ENCODE measurements at places on chromosomes 2 and 18.

DNA sequence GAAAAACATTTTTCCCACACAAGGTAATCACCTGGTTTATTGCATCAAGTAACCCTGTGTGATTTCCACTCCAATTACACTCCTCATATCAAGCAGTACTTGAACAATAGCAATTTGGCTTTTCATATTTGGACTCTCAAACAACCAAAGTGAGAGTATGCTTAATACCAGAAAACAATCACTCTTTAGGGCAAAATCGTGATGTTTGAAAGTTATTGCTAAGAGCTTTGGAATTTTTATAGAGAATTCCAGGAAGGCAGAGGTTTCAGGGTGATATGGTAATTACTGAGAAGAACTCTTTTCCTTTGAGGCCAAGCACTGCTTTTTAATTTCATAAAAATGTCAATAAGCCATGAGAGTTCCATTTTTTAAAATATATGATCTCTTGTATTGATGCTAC lies 779.5 kb upstream of the LRRTM1 start:
- no peak for DNase-seq

GRCh38 chr2:222525811-222526210 lies 101.5 kb downstream of the SGPP2 start:
- DNase-seq: no peak

DNA sequence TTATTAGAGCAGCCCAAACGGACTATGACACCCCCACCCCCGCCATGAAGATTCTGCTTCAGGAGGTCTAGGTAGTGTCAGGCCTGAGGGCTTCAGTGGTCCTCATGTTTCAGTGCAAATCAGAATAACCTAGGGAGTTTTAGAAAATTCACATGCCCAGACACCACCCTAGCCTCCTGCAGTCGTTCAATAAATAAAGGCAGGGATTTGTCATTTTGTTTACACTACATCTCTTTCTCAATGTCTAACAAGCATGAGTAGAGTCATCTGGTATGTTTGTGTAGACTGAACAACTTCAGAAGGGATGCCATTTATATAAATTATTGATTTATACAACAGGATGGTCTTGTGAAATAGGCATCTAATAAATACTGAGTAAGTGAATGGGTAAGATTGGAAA lies 112.1 kb upstream of the SERPINE2 start:
- DNase-seq: no peak

GRCh38 chr2:181438261-181438660 lies 18.9 kb upstream of the ITGA4 start:
- DNase-seq: no peak

GRCh38 chr2:231047274-231047922 lies 9.3 kb upstream of the PSMD1 start:
- DNase-seq: no peak

DNA sequence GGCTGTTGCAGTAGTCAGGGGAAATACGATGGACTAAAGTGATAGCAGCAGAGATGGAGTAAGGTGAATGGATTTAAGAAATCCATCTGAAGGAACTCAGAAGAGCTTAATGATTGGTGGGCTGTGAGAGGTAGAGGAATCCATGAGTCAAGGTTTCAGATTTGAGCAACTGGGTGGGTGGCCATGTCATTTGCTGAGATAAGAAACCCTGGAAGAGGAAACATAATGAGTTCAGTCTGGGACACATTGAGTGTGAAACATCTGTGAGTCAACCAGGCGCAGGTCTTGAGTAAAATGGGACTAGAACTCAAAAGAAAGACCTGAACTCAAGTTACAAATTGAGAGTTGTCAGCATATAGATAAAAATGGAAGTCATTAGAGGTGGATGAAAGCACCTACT lies 19.7 kb upstream of the ASNSD1 start:
- peak; percentile 13 for DNase-seq

DNA sequence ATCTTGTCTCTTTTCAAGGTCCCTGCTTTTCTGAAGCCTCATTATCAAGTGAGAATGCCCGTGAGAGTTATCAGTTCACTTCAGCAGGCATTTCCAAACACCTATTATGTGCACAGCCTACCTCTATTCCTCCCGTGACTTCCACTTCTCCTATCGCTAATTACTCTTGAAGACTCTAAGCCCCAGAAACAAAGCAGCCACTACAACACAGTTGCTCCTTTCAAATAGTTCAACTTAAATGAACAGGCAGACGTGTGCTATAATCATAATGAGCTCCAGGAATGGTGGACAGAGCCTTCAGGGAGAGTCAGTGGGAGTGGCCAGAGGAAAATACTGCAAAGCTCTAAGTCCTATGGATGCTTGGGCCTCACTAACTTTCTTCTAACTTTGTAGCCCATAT lies 159.0 kb downstream of the RDH14 start:
- DNase-seq: no peak

DNA sequence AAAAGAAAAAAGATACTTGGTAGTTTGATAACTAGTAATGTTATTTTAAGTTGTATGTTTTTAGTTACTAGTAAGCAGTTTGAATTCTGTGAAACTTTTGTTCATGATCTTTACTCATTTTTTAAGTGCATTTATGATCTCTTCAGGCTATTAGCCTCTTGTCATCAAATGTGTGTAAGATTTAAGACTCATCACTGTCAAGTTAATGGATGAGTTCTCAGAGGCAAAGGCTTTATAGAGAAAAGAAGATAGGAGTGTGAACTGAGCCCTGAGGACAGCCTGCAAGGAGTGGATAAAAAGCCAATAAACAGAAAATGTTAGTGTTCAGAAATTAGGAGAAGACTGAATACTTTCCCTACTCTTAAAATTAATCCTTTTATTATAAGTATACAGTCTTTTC lies 13.5 kb downstream of the NDUFV2 start:
- no peak for DNase-seq

- no peak for DNase-seq
Measured at GRCh38 chr2:216665717-216666116, 29.6 kb downstream of the IGFBP5 start.

DNA sequence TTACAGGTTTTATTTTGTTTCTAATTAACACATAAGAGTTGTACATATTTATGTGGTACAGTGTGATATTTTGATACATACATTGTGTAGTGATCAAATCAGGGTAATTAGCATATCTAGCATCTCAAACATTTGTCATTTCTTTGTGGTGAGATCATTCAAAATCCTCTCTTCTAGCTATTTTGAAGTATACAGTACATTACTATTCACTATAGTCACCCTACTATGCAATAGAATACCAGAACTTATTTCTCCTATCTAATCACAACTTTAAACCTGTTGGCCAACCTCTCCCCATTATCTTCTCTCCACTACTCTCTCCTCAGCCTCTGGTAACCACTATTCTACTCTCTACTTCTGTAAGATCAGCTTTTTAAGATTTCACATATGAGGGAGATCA lies 325.8 kb downstream of the CYP26B1 start:
- no peak for DNase-seq

- DNase-seq: no peak
Measured at GRCh38 chr2:221482666-221483455, 89.2 kb downstream of the EPHA4 start.

GRCh38 chr18:57801325-57801724 lies 1.8 kb downstream of the ATP8B1 start:
- DNase-seq: no peak

GRCh38 chr2:239563561-239563960 lies 162.7 kb upstream of the HDAC4 start:
- no peak for DNase-seq

GRCh38 chr2:9199716-9200632 lies 6.6 kb upstream of the ASAP2 start:
- no peak for DNase-seq

DNA sequence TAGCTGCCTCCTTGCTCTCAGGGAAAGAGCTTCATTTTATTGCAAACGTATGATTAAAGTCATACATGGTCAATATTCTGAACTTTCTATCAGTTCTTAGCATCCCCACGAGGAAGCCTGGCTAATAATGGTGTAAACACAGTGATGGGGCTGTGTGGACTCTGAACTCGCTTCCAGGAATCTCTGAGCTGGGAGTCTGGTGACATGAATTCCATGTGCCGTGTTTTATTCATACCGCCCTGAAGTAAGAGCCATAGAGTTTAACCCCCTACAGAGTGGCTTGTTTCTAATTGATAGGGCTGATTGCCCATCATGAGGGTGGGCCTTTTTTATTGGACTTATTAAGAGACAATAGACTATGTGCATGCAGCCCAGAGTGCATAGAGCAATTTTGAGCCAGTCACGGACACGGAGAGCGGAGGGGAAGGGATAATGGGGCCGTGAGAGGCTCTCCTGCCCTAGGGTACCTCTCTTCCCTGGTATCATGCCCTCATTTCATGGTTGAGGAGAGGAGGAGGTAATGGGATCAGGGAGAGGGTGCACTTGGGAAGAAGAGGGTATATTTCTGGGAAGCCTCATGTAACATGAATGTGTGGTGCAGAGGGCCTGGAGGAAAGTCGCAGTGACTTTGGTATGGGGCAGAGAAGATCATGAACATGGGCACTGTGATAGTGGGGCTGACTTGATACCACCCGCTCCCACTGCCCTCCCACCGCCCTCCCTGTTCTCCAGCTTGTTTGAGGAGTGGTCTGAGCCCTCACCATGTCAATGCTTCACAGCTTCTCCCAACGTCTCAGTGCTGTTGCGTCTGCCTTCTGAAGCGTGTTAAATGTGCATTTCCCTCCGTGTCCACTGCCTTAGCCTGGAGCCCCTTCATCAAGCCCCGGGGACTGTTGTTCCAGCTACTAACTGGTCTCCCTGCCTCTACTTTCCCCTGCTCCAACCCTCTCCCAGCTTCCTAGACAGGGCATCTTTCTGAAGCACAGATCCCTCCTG lies 73.2 kb downstream of the IL1R2 start:
- no peak for DNase-seq

DNA sequence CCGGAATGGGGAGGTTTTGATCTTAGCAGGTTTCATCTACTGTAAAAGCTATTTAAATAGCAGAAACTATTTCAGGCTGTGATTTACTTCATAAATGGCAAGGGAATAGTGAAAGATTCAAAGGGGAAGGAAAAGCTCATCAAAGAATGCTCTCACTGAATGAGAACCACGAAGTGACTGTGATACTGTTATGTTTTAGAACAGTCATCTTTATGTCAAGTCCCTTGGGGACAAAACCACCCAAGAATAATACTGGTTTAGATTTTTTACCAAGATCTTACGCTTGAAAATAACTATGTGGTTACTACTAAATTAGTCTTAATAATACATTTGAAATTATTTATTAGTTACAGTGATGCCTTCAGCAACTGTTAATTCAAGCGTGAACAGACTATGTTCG lies 28.1 kb downstream of the FARSB start:
- no peak for DNase-seq

GRCh38 chr2:181891966-181892798 lies 652 bp downstream of the ITPRID2 start:
- DNase-seq: peak; percentile 87

DNA sequence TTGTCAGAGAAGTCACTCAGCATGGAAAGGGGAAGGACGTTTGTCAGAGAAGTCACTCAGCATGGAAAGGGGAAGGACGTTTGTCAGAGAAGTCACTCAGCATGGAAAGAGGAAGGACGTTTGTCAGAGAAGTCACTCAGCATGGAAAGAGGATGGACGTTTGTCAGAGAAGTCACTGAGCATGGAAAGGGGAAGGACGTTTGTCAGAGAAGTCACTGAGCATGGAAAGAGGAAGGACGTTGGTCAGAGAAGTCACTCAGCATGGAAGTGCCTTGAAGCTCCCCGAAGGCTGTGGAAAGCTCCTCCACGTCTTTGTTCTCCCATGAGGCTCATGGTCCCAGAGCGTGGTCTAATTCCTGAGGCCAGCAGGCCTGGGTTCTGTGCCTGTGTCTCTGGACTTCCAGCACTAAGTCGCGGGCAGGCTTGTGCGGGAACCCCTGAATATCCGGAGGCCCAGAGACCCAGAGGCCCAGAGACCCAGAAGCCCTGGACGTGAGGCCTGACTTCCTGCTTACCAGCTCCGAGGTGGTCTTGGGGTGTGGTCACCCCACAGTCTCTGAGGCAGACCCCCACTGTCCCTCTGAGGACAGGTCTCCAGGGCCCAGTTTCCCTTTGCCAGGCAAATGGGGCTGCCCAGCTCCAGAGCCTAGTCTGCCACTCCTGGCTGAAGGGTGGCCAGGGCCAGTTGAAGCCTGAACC lies 70.4 kb upstream of the TWIST2 start:
- DNase-seq: no peak

DNA sequence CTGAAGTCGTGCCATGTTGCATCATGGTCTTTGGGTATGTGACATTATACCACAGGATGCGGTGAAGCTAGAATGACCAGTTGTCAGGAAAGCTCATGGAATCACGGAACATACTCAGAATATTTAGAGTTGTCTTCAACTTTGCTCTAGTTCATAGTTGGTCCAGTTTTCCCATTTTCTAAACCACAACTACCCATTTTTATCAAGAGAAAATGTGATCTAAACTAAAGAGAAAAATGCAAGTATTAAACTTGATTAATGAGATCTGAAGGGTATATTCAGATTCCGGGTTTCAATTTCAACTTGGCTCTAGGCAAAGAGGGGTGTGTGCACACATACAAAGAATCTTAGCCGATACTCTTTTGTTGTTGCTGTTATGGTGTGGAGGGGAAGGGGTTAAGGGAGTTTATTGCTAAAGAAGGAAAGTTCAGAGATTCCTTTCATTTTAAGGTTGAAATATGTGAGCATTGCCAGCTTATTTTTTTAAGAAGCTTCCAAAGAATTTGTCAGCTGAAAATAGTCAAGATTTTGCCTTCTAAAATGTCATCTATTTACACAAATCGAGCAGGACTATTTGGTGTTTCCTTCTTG lies 516.6 kb upstream of the ZEB2 start:
- DNase-seq: no peak

DNA sequence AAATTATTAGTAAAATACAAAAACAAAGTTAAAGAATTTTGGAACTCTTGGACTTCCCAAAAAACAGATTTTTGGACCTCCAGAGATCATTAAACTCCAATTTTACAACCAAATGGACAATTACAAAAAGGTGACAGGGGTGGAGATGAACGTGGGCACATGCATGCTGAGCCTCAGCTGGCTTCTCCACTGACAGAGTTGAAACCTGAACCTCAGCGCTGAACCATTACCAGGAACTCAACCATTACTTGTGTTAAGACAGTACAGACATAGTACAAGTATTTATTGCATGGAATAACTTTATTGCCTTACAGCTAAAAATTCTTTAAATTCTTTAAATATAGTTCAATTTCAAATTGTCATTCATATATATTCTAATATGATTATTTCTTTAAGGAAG lies 33.0 kb upstream of the KIDINS220 start:
- no peak for DNase-seq

DNA sequence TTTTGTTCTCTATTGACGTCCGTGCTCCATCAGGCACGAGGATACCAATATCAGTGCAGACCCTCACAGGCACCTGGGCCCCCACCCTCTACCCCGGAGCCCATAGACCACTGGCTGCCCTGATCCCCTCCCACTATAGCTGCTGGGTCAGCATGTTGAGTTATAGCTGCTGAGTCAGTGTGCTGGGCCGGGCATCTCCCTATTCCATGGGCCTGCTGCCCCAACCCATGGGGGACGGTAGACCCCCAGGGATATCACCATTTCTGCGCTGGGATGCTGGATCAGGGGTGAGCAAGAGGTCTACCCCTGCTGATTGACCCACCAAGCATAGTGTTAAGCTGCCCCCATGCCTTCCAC lies 100.1 kb upstream of the ST3GAL5 start:
- DNase-seq: no peak

- no peak for DNase-seq
Measured at GRCh38 chr2:204380141-204380881, 165.0 kb upstream of the PARD3B start.

GRCh38 chr2:120313695-120314615 lies 32.0 kb upstream of the INHBB start:
- no peak for DNase-seq

GRCh38 chr2:226977775-226978190 lies 141.9 kb downstream of the RHBDD1 start:
- no peak for DNase-seq
